Activated CD4-positive, alpha-beta memory T cell treated with anti-CD3 and anti-CD28 coated beads, Interleukin-2, amount 10 ng/mL, durations not matched to agents 7 days and 5 days (primary cell): ENCODE measurements at places on chromosomes 6 and 20.

DNA sequence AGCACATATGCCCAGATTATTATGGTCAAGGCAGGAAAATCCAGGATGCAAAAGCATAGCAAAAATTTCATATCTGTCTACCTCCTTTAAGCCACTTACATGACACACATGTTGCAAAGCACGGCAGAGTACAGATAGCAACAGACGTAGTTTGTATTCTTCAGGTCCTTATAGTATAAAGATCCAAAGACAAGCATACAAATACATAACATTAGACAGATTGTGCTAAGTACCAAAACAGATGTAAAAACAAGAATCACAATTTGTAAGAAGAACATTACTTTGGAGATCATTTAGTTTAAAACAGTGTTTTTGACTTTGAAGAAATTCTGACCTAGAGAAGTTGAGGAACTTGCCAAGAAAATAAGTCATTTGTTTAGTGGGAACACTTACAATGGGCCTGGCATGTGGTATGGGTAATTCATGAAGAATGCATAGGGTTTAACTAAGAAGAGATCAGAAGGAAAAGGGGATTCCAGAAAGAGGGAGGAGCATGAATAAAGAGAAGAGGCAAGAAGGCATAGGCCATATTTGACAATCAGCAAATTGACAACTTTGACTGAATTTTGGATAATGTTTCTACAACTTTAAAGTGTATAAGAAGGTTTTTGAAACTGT is 30.6 kb upstream of the LMBRD1 start:
- H3K36me3 ChIP-seq = no peaks in the 10 kb centered on the region
- DNase-seq = no peak
- no peaks in the 10 kb centered on the region for H3K4me1 ChIP-seq
- H3K4me3 ChIP-seq = no peak overlapping the region
- H3K27me3 ChIP-seq = peaks cover 2% of the 10 kb centered on the region

DNA sequence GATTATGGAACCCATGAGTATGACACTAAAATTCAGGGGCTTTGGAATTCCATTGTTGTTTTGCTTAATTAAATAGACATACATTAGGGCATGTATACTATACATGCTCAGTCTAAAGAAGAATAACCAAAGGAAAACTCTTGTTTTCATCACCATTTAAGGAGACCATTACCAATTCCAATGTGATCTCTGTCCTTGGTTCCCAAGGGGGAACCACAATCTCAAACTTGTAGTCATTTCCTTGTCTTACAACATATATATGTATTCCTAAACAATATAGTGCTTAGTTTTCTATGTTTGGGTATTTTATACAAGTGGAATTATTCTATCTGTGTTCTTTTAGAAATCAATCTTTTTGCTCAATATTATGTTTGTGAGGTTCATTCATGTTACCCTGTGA is 49.2 kb downstream of the IL20RA start:
- H3K36me3 ChIP-seq = no peaks in the 10 kb centered on the region
- DNase-seq = no peak
- peaks cover 48% of the 10 kb centered on the region for H3K27me3 ChIP-seq
- no peak overlapping the region for H3K27ac ChIP-seq
- H3K4me3 ChIP-seq = no peak overlapping the region

GRCh38 chr6:13433709-13434121 is 53.7 kb downstream of the GFOD1 start:
- H3K27me3 ChIP-seq = no peaks in the 10 kb centered on the region
- H3K4me3 ChIP-seq = no peak overlapping the region
- DNase-seq = no peak

GRCh38 chr6:136750696-136751521 is 41.4 kb downstream of the MAP3K5 start:
- H3K4me1 ChIP-seq = peaks cover 73% of the 10 kb centered on the region
- DNase-seq = no peak
- peak overlapping the region; percentile 91 for H3K27ac ChIP-seq
- no peaks in the 10 kb centered on the region for H3K27me3 ChIP-seq
- H3K4me3 ChIP-seq = peak overlapping the region; percentile 51

DNA sequence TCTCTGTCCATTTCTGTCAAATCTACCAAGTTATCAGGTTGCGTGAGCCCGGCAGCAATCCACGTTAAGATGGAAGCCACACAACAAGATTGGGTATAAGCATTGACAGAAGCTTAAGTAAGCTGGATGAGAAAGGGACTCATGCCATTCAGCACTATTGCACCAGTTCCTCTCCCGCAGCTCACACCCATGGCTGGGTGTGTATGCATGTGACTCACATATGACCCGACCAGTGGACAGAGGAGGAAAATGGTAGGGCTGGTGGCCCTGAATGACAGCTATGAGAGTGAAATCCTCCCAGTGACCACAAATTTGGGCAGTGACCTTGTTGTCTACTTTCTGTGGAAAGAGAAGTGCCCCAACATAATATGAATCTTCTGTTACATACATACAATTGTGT is 113.5 kb downstream of the OTOR start:
- H3K4me1 ChIP-seq = no peaks in the 10 kb centered on the region
- H3K27ac ChIP-seq = no peak overlapping the region
- DNase-seq = no peak
- no peaks in the 10 kb centered on the region for H3K27me3 ChIP-seq
- H3K36me3 ChIP-seq = no peaks in the 10 kb centered on the region

- H3K36me3 ChIP-seq = no peaks in the 10 kb centered on the region
- H3K4me1 ChIP-seq = peaks cover 24% of the 10 kb centered on the region
- H3K4me3 ChIP-seq = peak overlapping the region; percentile 82
- H3K27ac ChIP-seq = no peak overlapping the region
- DNase-seq = no peak
Measured at GRCh38 chr6:27517928-27518787, 45.3 kb upstream of the ZNF184 start.

GRCh38 chr20:59673998-59674445 is 69.7 kb downstream of the PHACTR3 start:
- no peak for DNase-seq
- no peak overlapping the region for H3K27ac ChIP-seq
- H3K4me1 ChIP-seq = no peaks in the 10 kb centered on the region
- H3K27me3 ChIP-seq = no peaks in the 10 kb centered on the region
- H3K36me3 ChIP-seq = no peaks in the 10 kb centered on the region

GRCh38 chr6:157471895-157472686 is 91.1 kb downstream of the ZDHHC14 start:
- H3K4me1 ChIP-seq = peaks cover 25% of the 10 kb centered on the region
- H3K36me3 ChIP-seq = peaks cover 10% of the 10 kb centered on the region
- no peak overlapping the region for H3K4me3 ChIP-seq
- DNase-seq = no peak
- peaks cover 7% of the 10 kb centered on the region for H3K27me3 ChIP-seq
